ENCODE measurements at places on chromosomes 4 and X.

GRCh38 chrX:47621851-47622250 is 2.2 kb upstream of the SYN1 start:
- no peak for DNase-seq

GRCh38 chrX:63434665-63435064 is 83.5 kb upstream of the SPIN4 start:
- peak; percentile 85 for DNase-seq

DNA sequence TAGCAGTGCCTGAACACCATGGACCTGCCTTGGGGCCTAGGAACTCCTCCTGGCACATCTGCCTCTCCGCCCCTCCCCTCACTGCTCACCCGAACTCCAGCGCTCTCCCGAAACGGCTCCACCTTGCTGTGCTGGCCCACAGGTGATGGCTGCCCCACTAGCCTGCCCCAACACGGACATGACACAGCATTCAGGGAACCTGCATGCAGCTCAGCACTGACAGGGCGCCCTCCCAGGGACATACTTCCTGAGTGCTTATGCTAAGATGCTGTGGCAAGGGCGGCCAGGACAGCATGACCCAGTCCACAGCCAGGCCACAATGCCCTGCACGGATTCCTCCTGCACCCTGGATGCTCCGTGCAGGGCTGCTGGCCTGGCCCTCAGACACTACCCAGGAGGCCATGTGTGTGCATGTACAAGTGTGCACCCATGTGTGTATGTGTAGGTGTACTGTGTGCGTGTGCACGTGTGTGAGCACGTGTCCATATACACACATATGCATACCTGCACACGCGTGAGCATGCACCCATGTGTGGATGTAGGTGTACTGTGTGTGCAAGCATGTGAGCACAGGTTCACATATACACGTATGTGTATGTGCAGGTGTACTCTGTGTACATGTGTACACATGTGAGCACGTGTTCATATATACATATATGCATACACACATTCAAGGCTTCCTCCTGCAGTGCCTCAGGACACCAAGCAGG is 6.0 kb downstream of the TMEM271 start:
- DNase-seq, result no peak

GRCh38 chr4:185839770-185840169 is 27.8 kb upstream of the SORBS2 start:
- no peak for DNase-seq

GRCh38 chr4:84319124-84319523 is 180.0 kb downstream of the NKX6-1 start:
- peak; percentile 46 for DNase-seq

GRCh38 chrX:118179718-118180117 is 63.1 kb upstream of the KLHL13 start:
- DNase-seq, result no peak

GRCh38 chr4:172578712-172579111 is 589.9 kb upstream of the GALNT7 start:
- DNase-seq, result no peak

DNA sequence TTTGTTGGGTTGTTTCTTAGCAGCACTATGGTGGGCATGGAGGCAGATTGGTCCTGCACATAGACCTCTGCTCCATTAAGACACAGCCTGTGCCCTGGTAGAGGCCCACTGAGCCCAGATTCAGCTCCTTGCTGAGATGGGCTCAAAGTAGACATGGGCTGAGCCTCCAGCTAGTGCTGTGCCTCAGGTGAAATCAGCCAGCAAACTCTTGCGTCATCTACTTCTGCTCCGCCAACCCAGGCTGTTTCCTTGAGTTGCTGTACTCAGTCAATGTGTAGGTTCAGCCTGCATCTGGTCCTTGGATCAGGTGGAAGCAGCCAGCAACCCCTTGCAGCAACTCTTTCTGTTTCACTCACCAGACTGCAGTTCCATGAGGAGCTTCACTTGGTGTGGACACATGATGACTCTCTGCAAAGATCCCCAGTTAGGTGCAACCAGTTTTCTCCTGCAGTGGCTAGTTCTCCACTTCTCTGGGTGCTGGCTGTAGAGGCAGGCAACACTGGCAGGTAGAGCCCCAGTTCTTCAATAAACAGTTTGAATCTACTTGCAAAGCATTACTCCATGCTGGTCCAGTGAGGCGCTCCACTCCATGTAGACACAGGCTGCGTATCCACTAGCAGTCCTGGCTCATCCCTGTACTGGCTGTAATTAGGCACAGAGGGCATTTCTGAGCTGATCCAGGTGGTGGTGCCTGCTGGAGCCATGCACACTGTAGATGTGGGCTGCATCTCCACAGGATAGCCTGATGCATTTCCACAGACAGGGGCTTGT is 199.0 kb upstream of the MAMLD1 start:
- DNase-seq, result peak; percentile 16

DNA sequence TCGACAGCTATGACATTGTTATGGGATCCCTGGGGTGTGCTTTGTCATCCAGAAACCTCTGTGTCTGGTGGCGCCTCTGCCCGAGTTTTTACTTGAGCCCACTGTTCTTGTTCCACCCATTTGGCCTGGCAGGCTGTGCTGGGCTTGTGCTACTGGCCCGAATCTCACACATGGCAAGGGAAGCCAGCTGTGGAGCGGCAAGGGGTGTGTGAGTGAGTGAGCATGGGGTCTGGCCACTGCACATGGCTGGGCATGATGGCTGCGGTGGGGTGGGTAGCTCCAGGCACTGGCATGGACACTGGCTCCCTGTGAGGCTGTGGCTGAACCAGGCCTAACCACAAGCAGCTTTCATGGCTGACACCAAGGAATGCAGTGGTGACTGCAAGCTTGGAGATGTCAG is 89.2 kb downstream of the DACH2 start:
- no peak for DNase-seq

DNA sequence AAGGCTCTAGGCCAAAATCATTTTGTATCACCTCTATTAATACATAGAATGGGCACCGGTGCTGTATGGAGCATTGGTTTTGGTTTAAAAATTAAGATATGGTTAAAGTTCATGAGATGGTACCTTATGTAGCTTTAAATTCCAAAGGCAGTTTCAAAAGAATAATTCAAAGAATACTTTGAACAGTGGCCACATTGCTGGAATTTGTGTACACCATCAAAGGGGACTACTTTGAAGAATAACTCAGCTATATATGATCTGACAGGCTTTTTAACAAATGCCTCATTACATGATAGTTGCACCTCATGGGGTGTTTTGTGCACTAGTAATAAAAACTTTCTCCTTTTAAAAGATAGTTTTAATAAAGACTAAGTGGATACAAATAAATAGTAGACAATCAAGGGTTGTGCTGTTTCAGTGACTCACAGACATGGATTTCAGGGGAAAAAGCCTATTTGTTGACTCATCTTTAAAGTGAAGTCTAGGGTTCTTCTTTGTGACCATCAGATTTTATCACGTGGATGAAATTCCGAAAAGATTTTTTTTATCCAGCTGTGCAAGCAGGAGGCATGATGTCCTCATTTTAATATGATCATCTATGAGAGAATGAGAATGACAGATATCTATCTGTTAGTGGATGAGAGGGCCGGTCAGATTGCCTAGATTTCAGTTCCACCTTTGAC is 12.8 kb downstream of the MTM1 start:
- peak; percentile 62 for DNase-seq

DNA sequence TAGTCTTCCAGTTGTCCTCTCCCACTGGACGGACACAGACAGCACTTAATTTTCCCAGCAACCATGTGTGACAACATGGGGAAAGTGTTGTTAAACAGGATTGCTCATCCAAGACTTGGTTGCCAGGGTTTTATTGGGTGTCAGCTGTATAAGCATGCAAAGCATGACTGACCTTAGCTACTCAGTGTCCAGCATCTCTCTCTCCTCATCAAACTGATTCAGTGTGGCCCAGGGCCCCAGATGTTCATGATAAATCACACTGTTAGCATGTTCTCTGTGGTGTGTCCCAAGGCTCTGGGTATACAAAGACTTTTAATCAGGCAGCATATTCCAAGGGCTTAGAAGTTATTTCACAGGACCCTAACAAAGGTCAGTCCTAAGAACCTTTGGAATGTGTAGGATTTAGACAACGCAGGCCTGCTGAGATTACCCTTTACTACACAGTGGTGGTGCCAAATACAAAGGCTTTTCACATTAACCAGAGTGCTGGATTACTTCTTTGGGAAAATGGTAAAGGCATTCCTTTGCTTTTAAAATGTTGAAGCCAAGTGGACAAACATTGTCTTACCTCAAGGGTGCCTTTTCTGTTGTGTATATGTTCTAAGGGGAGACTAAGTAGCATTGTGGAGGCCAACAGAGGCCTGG is 213.3 kb downstream of the GLUD2 start:
- DNase-seq, result no peak

GRCh38 chrX:83508526-83509253 is 600 bp downstream of the POU3F4 start:
- DNase-seq, result no peak

GRCh38 chrX:936979-937769 is 275.3 kb downstream of the CRLF2 start:
- no peak for DNase-seq

DNA sequence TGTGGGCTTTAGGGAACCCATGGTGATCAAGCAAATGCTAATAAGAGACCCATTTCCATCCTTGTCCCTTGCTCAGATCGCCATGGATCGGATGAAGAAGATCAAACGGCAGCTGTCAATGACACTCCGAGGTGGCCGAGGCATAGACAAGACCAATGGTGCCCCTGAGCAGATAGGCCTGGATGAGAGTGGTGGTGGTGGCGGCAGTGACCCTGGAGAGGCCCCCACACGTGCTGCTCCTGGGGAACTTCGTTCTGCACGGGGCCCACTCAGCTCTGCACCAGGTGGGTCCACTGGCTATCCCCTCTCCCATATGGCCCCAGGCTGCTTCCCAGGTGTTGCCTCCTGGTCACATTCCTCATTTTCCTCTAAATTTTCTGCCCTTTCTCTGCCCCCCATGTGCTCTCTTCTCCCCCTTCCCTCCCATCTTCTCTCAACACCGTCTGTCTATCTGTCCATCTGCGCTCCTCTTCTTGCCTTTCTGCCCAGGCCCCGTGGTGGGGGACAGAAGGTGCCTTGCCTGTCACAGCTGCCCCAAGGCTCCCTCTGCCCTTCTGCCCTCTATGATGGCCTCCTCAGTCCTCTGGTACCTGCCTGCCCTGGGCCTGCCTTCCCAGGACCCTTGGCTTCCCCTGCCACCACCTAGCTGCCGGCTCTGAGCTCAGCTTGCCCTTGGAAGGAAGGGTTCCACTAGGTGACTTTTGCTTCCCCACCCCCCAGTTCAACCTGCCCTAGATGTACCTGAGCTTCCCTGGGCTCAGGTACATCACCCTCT is 5.2 kb downstream of the CDK16 start:
- no peak for DNase-seq

DNA sequence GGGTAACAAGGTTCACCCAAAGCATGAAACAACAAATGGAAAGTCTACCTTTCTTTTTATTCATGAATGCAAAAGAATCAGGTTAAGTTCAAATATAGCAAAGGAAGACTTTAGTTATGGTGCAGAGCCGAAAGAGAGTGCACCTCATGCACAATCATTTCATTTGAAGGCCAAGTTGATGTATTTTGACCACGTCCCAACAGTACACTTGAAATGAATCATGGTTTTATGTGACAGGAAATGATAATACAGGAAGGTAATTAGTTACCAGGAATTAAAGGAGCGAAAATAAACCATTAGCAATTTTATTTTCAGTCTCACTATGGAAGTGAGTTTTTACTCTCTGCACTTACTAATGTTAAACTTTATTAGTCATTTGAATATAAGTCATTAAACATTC is 281.2 kb upstream of the DIAPH2 start:
- DNase-seq, result no peak

DNA sequence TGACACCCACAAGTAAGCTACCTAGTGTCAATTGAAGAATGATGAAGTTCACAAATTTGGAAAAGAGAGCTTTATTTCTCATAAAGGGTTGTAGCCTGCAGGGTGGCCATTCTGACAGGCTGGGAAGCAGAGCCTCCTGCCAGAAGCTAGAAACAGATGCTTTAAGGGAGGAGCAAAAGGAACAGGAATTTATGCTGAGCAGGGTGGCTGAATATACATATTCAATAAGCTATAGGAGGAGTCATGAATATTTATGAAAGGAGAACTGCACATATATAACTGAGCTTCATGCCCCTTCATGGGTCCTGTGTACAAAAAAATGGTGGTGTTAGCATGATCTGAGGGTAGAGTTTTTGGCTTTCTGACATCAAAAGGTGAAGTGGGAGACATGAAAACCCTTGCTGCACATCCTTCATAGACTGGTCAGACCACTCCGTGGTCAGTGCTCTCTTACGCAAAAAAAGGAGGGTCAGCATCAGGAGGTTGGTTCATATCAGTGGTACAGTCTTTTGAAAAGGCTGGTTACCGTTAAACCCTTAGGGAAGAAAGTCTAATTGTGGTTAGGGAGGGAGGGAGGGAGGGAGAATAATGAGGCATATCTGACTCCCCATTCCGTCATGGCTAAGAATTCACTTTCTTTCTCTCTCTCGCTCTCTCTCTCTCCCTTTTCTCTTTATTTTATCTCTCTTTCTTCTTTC is 121.4 kb downstream of the LUZP4 start:
- DNase-seq, result no peak

GRCh38 chr4:40939856-40940255 is 190.1 kb downstream of the NSUN7 start:
- DNase-seq, result no peak

GRCh38 chrX:15564981-15565579 is 35.7 kb downstream of the ACE2 start:
- peak; percentile 86 for DNase-seq

- DNase-seq, result peak; percentile 57
Observed at GRCh38 chr4:169492436-169493163, 119.8 kb downstream of the NEK1 start.

DNA sequence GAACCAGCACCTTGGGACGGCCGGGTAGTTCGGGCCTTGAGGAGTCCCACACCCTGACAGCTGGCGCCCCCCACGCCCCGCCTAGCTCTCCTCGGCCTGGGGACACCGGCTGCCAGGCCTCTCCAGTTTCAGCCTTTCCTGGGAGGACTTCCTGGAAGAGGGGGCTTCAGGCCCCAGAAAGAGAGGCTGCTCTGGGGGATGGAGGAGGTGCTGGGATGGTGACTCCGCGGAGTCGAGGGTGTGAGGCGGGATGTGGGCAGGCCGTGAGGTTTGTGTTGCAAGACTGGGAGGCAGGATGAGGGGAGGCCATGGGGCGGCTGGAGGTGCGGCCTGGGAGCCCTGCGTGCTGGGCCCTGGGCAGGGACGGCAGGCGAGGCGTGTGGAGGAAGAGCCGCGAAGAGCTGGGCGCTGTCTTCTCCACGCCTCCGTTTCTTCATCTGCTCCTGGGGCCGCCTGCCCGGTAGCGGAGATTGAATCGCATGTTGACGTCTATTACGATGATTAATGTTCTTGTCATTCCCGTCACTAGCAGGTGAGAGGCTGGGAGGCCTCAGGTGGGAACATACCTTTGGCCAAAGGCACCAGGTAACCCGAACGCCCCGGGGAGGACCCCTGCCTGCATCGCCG is 918 bp upstream of the FGFRL1 start:
- DNase-seq, result peak; percentile 97

GRCh38 chr4:81740487-81740886 is 268.8 kb upstream of the RASGEF1B start:
- DNase-seq, result no peak

GRCh38 chrX:46298821-46299220 is 246.4 kb downstream of the ZNF674 start:
- DNase-seq, result no peak

- DNase-seq, result peak; percentile 34
Observed at GRCh38 chr4:139457318-139457717, 3.4 kb downstream of the RAB33B start.

- DNase-seq, result no peak
Observed at GRCh38 chrX:42021058-42021457, 97.7 kb upstream of the CASK start.

- DNase-seq, result no peak
Observed at GRCh38 chr4:10036807-10037342, 15.6 kb upstream of the SLC2A9 start.

GRCh38 chr4:36256398-36256891 is 12.1 kb upstream of the ARAP2 start:
- DNase-seq, result no peak
